ENCODE measurements at places on chromosomes 5 and 9. TPM values are rescaled to one million over a fixed set of nuclear protein-coding genes. Genes with fewer than 3 reads are reported as not detected.

RGP1 gene
- 17.2 TPM for total RNA-seq

IFNA13 gene
- not detected for total RNA-seq

FAM78A gene
- 0.29 TPM for total RNA-seq

ITGA2 gene
- total RNA-seq: 24.5 TPM

PIGO gene
- 13.6 TPM for total RNA-seq

NAIF1 gene
- total RNA-seq: 14.3 TPM

CSF1R gene
- under 0.01 TPM for total RNA-seq

CSNK1A1 gene
- 533 TPM for total RNA-seq

SH3TC2 gene
- total RNA-seq: 1.5 TPM

PCDHGA1 gene
- total RNA-seq: 2.3 TPM

HSPB3 gene
- total RNA-seq: 0.33 TPM

LCN2 gene
- not detected for total RNA-seq

ARSI gene
- 12.1 TPM for total RNA-seq

OBP2B gene
- total RNA-seq: not detected
